Spinal cord (tissue), 10 donors: ENCODE measurements at places on chromosomes 2 and 18.

- DNase-seq, result no peak
These were observed 36.7 kb downstream of the RND3 start for GRCh38 chr2:150450765-150451164.

DNA sequence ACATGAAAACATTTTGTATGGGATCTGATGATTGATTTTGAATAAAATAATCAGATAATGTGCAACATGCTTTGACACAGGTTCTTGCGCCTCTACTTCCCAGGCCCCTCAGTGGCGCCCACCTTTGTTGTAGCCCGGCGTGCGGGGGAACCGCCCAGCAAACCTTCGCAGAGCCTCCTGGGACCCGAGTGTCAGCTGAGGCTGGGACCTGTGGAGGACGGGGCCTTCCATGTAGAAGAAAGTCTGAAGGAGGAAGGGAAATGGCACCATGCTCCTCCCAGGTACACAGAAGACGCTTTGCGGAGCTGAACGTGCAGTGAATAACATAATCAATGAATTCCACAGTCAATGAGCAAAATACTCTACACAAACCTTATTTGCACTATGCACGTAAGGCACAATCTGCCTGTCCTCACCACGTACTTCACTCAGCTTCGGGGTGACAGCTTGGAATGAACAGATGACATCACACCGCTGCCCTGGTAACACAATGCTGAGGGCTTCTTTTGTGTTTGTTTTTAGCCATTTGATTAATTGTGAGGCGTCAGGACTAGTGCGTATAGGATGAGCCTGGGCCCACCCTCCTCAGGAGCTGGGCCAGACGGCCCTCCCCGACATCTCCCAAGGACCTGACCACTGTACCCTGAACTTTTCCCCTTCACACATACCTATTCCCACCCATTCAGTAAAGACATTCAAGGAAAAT is 78.1 kb downstream of the TWIST2 start:
- no peak for DNase-seq

DNA sequence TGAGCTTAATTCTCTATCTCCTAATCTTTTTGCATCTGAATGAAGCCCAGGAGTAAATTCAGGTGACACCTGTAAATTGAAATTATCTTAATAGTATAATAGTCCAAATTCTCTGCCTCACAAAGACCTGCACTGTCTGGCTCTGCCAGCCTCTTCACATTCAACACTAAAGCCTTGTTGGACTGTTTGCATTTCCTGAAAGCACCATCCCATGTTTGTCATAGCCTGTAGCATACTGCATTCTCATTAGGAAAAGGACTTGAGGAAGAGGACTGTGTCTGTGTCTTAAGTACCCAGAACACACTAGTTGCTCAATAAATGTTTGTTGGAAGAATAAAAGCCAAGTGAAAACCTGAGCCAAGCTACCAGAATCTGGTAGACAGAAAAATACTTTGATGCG is 42.9 kb upstream of the GRHL1 start:
- no peak for DNase-seq

- no peak for DNase-seq
These were observed 57.5 kb downstream of the ZRANB3 start for GRCh38 chr2:135473567-135473966.

DNA sequence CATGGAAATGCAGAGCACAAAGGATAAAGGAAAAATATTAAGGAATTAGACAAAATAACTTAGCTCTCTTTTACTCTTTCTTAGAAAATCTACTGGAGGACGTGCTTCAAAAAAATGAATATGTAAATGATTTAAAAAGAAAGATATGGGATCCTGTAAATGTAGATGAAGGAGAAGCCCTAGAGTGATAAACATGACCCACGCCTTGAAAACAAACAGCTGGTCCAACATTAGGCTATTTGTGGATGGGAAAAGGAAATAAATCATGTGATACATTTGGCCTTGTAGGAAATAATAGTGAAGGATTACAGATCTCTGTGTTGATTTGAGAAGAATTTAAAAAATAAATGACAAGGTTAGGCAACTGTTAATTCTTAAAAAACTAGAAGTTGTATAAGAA is 492.1 kb upstream of the SLC39A10 start:
- no peak for DNase-seq

GRCh38 chr2:26189123-26189522 is 16.2 kb downstream of the GAREM2 start:
- no peak for DNase-seq

DNA sequence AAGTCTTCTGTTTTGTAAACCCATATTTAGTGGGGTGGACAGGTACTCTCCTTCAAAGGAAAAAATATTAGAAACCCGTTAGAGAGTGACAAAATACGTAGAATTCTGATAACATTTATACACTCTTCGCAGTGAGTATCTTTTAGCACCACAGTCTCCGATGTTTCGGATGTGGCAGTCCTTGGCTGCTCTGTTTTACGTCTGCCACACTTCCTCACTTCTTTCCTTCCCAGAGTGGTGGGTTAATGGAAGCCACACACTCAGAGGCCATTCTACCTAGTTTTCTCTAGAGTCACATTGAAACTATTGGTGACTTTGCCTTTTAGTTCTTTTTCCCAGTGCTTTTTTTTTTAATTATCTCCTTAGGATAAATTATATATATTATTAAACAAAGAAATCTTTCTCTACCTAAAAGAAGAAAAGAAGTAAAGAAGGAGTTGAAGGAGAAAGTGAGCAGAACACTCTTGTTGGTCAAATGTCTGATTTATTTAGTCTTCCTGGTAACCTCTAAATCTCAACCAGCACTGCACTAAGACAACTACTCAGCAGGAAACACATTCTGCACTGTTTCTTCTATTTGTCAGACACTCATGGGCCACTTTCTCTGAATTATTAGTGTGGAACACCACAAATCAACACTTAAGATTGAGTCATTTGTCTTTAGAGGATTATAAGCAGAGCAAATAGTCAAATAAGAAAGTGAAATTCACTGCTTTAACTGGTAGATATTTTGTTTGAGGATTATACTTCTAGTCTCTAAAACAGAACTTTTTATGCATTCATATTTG is 451.3 kb upstream of the TMEFF2 start:
- DNase-seq, result no peak

GRCh38 chr2:209870067-209870466 is 98.4 kb downstream of the UNC80 start:
- DNase-seq, result no peak

DNA sequence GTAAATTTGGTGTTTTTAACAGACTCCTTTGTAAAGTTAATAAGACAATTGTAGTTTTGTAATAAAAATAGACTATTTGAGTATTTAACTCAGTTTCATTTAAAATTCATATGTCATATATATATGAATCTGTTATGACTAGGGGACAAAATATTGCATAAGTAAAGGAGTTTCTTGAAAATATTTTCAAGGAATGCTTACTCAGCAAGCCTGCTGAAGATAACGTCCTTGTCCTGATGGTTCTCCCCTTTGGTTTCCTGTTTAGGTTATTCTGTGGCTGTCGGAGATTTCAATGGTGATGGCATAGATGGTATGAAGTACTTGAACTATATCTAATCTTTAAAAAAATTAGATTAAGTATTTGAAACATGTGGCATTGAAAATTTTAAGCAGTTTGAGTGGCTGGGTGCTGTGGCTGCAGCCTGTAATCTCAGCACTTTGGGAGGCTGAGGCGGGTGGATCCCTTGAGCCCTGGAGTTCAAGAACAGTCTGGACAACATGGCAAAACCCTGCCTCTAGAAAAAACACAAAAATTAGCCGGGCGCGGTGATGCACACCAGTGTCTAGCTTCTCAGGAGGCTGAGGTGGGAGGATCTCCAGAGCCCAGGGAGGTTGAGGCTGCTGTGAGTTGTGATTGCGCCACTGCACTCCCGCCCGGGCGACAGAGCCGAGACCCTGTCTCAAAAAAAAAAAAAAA is 47.1 kb downstream of the ITGAV start:
- DNase-seq, result no peak

DNA sequence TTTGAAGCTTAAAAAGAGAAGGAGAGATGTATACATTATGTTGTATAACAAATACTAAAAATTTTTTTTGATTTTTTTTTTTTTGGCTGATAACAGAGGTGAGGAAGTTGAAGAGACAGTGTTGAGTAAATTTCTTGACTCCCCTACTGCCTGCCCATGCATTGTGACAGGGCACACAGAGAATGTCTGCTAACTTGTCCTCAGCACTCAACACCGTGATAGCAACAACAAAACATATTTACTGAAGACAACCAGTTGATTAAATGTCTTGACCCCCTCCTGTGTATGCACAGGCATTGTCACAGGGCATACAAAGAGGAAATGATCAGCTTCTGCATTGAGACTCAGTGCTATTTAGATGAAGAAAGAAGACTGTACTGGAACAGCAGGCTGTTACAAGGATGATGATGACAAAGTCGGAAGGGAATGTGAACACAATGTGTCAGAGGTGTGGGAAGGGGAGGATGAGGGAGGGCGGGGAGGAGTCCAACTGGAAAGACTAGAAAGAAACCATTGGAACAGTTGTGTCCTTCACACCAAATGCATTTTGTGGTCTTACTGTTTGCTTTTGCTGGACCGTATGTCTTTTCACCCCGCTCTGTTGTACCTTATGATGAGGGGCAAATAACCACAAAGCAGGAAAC is 89.5 kb downstream of the CERS6 start:
- no peak for DNase-seq

GRCh38 chr2:162342321-162342720 is 1.6 kb upstream of the GCA start:
- no peak for DNase-seq

GRCh38 chr2:221822416-221822815 is 250.3 kb upstream of the EPHA4 start:
- no peak for DNase-seq

DNA sequence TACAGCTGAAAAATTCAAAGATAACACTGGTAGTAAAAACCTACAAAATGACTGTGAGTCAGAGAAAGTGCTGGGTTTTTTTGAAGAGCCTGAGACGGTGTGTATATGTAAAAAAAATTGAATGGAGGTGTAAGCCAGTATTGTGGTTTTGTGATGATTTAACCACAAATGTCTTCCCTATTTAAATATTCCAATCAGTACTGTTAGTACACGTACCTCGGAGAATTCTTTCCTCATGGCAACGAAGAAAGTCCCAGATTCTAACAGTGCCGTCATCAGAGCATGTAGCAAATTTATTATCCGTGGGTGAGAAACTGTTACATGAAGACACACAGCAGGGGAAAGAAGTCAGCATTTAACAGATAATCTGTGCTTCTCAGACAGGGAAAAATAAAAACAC is 48.1 kb downstream of the WDR33 start:
- DNase-seq, result peak; percentile 8

DNA sequence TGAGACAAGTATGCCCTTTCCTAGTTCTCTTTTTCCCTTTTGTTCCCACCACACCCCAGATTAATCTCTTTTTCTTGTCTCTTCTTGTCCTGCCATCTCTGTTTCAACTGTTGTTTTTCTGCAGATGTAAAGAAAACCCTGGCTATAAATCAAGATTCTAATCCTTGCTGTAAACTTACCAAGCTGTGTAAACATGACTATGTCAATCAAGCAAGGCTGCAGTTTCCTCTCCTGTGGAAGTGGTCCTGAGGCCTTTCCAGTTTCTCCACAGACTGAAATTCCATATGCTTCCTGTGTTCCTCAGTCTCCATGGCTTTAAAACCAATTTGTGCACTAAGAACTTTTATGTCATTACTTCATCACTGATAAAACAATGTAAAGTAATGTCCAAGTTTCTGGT is 288.8 kb upstream of the PIK3C3 start:
- no peak for DNase-seq

DNA sequence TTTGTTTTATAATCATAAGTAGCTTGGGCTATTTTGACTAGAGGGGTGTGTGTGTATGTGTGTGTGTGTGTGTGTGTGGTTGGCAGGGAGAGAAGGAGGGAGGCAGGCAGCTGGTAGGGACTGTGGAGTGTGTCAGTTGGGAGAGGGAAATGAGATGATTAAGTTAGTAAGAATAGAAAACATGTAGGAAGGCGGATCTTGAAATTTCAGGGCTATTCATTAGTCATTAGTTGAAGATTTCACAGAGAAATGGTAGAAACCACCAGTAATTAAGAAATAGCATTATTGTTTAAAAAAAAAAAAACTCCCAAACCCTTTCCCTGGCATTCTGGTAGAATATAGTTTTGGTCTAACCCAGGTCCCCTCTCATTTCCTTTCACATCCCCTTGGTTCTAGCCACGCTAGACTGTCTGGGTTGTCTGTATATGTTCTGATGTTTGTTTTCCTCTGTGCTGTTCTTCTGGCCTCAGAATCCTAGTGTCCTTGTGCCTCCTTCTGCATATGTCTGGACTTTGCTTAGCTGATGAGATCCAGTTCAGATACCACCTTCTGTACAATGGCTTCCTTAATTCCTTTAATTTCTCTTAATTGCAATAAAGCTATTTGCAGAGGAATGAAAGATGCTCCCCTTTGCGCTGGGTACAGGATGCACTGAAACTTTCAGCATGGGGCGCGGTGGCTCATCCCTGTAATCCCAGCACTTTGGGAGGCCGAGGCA is 161.6 kb downstream of the NEDD4L start:
- no peak for DNase-seq
